NCI-H446 (cell line): ENCODE measurements at places on chromosomes 3 and 15.

- DNase-seq: no peak
Observed at GRCh38 chr15:67032608-67033007, 32.8 kb upstream of the SMAD3 start.

- no peak for DNase-seq
Observed at GRCh38 chr3:159627229-159627628, 361.4 kb upstream of the IL12A start.

- DNase-seq: no peak
Observed at GRCh38 chr3:183534249-183534648, 21.3 kb downstream of the KLHL6 start.

- DNase-seq: no peak
Observed at GRCh38 chr3:68919000-68919399, 13.3 kb downstream of the TAFA4 start.

GRCh38 chr3:172649987-172650386, 60.9 kb downstream of the NCEH1 start:
- no peak for DNase-seq

DNA sequence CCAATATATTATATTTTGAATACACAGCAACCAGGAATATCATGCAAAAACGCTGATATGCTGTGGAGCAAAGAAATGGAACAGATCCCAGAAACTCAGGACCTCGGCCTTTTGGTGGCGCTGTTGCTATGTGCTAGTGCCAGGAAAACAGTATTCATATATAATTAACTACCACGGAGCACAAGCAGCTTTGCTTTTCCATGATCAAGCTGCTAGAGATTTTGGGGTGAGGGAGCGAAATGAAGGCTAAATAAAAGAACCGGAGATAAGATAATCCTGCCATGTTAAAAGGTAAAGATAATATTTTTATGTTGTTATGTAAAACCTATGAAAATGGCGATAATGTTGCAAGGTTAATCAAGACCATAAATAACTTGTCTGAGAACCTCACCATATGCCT, 157.7 kb upstream of the FAM3D start:
- peak; percentile 34 for DNase-seq

GRCh38 chr15:31510057-31510456, 183.4 kb downstream of the KLF13 start:
- no peak for DNase-seq

DNA sequence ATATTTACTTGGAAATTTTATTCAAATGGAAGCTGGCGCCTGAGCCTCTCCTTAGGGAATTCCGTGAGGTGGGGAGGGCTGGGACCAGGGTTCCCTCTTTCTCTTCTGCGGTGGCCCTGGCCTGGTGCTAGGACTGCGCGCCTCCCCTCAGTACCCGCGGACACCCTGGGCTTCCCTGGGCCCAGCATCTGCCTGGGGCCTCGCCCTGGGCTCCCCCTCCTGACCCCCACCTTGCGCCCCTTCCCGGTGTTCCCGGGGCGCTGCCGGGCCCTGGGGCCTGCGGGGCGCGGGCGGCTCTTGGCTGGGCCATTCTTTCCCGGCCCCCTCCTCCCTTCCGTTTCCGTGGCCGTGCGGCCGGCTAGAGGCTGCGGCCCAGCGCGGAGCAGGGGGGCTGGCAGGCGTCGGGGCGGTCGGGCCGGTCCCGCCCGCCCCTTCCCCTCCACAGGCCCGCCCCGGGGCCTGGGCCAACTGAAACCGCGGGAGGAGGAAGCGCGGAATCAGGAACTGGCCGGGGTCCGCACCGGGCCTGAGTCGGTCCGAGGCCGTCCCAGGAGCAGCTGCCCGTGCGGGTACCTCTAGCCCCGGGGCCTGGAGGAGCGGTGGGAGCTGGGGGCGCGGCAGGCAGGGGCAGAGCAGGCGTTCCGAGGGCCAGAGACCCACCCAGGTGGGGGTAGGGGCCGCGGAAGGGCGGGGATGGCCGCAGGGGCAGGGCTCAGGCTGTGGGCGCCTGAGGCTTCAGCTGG, at the start of gene FES:
Gene FES, plus strand, starts transcription at position 529 of the 743 bp plus-strand sequence. CDS start 542 bp downstream, outside the sequence.
- no peak for DNase-seq

DNA sequence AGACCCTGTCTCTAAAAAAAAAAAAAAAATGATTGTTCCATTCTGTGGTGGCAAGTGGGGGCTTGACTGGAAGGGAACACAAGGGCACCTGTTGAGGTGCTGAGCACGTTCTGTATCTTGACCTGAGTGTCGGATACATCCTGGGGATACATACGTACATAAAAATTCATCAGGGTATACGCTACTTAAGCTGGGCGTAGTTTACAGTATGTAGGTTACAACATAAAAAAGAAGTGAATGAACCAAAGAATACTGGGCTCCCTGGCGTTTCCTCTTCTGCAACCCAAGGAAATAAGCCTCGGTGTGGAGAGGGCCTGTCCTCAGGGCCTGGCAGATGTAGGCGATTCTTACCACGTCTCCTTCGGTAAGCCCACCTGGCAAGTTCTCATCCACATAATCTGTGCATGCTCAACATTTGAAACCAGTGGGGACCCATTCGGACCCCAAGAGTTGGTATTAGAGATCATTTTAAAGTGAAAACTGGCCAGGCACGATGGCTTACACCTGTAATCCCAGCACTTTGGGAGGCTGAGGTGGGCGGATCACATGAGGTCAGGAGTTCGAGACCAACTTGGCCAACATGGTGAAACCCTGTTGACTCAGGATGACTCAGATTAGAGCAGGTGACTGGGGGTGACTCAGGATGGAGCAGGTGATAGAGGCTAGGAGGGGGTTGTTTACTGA, 5.1 kb upstream of the MUC20 start:
- no peak for DNase-seq

- DNase-seq: no peak
Observed at GRCh38 chr3:21377071-21377769, 373.8 kb downstream of the ZNF385D start.

- no peak for DNase-seq
Observed at GRCh38 chr3:178536211-178537079, at the start of gene KCNMB2. Gene KCNMB2 (plus strand): TSS chr3:178536436.

DNA sequence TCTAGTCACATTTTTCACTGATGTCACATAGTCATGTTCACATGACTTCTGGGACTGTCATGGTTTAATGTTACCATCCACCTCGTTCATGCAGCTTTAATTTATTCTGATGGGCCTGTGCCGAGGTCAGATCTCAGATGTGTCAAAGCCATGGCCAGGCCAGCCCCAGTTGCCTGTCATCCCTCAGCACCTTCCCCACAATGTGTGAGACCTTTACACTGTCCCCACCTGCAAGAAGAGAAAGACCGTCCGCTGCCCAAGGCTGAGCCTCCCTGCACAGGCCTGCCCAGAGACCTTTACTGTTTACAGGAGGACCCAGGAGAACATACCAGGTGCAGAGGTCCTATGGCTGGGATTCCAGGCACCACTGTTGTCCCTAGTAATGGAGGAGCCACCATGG, 12.8 kb upstream of the KLF15 start:
- DNase-seq: no peak

GRCh38 chr3:33438284-33438668, 1.9 kb downstream of the UBP1 start:
- no peak for DNase-seq

DNA sequence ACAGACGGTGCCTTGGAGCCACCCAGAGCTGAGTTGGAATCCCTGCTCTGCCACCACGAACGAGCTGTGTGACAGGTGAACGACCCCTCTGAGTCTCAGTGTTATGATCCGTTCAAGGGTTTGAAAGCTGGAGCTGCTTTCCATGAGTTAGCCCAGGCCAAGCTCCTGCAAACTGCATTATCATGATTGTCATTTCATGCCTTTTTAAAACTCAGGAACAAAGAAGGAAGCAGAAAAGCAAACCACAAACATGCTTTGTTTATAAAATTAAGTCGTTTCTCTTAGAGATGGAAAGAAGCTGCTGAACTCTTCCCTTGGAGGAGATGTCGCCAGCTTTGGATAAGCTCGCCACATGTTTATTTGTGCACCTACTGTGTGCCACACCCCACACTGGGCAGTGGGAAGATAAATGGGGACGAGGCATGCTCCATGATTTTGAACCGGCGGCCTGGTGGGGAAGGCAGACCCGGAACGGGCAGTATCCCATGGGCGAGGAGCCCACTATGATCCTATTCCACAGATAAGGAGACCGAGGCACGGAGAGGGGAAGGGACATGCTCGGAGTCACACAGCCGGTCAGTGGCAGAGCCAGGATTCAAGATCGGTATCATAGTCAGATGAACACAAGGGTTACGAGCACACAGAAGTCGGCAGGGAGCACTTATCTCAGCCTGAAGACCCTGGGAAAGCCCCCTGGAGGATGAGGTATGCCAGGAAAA, 15.9 kb downstream of the HRH1 start:
- no peak for DNase-seq

DNA sequence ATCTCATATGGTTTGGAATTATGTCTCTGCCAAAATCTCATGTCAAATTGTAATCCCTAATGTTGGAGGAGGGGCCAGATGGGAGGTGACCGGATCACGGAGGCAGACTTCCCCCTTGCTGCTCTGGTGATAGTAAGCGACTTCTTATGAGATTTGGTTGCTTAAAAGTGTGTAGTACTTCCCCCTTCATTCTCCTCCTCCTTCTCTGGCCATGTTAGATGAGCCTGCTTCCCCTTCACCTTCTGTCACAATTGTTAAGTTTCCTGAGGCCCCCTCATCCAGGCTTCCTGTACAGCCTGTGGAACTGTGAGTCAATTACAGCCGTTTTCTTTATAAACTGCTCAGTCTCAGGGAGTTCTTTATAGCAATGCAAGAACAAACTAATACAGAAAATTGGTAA, 51.1 kb downstream of the NEDD4 start:
- DNase-seq: no peak

DNA sequence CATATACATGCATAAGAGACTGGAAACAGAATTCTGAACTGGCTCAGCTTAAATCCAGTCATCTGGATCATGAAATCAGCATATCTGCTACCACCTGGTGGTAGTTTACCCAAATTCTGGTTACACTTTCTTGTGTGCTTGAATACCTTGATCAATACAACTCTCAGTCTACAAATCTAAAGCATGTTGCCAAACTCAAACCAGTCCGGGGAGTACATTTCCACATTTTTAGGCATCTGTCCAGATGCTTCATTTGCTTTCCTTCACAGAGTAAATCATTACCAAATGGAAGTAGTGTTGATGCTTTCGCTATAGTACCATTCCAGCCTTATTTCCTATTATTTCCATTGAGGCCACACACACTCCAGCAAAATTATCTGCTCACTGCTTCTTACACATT, 126.4 kb downstream of the P2RY1 start:
- no peak for DNase-seq

DNA sequence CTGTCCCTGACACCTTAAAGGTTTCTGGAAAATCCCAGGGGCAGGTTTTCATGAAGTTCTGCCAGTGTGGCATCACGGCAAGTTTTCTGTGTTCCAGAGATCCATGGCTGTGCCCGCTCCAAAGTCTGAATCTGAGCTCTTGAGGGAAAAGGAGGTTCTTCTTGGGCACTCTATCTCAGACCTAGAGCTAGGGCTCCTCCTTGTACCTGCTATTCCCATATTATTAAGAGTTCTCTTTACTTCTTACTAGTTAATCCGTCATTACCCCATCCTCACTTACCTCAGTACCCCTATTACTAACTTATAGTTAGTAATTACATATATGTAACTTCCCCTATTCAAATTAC, 5.9 kb upstream of the TRA2B start:
- no peak for DNase-seq

DNA sequence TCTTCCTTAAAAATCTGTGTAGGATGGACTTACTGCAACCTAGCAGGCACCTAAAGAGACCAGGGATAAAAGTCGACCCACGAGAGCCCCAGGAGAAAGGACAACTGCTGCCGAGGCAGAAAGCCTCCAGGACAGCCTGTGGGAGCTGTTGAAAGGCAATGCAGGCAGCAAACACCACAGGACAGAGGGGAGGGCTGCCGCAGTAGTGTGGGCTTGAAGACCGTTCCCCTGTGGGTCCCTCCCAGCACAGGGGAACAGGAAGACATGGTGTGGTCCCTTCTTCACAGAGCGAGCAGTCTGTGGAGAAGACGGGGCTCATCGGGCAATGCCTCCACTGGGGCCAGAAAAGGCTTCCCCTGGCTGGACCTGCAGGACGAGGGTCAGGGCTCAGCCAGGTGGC, 58.5 kb upstream of the GATA2 start:
- no peak for DNase-seq

- no peak for DNase-seq
Observed at GRCh38 chr3:70298385-70298784, 14.1 kb downstream of the MDFIC2 start.

DNA sequence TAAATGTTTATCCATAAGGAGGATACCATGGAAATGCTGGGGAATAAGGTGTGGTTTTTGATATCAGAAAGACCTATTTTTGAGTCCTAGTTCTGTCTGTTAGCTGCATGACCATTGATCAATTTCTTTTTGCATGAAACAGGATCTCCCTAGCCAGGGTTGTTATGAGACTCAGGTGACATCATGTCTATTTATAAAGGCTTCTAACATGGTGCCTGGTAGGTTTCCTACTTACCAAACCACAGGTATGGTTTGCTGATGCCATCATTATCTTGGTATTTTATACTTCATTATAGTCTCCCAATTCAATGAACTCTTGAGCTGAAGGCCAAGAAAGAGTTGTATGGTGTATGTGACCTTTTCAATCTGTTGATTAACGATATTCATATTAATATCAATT, 144.0 kb downstream of the CLSTN2 start:
- DNase-seq: no peak

DNA sequence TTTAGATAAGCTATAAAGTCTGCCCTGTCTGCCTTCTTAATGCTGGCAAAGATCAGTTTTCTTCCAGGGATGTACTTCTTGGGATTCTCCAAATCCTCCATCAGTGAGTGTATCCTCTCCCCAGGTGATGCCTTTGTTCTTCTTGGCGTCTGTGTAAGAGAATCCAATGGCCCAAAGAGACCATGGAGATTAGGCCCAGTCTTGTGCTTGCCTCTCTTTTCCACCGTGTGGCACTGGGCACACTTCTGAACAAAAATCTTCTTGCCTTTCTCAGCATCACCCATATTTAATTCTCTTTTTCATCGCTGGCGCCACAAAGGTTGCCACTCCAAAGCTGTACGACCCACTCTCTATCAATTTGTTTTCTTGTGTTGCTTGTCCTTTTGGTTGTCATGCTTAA, 32.2 kb upstream of the TAMM41 start:
- DNase-seq: no peak

DNA sequence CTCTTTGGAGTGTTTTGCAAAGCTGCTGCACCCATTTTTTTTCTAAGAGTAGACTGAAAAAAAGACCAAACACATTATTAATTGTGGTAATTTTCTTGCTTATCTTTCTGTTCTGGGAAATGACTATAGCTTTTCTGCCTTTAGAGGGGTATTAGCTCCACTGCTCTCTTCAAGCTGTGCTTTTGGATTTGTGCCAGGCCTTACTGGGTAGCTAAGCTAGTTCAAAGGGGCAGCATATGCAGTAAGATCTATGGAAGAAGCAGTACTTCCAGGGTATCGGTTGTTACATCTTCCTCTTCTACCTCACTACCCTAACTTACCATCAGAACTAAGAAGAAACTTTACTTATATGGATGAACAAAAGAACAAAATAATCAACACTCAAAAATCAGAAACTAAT, 28.7 kb upstream of the ARIH1 start:
- no peak for DNase-seq

GRCh38 chr3:35894735-35895134, 255.4 kb downstream of the ARPP21 start:
- no peak for DNase-seq
